ENCODE measurements at places on chromosomes 5 and 9.

GRCh38 chr5:96133341-96134079 lies 171.9 kb upstream of the ELL2 start:
- DNase-seq, result no peak

- DNase-seq, result no peak
These were observed 25.8 kb downstream of the DDX46 start for GRCh38 chr5:134784241-134784920.

- DNase-seq, result no peak
These were observed 518.9 kb downstream of the CTNND2 start for GRCh38 chr5:11385251-11385900.

- no peak for DNase-seq
These were observed 471 bp upstream of the GHR start for GRCh38 chr5:42422656-42423280.

DNA sequence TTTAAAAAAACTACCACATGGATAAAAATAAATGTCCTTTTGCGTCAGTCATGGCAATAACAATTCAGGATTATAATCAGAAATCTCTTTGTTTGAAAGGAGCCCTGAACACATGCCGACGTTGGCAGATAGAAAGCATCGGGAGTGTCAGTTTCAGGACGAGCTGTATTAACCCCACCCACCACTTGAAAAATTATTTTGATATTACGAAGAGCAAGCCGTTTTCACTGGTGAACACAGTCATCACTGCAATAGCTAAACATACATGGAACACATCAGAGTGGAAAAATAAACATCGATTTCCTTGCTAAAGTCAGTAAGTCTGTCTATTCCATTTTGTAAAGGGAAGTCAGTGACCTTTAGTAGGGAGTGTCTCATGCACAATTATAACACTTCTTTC lies 266.4 kb upstream of the FBXL7 start:
- no peak for DNase-seq

DNA sequence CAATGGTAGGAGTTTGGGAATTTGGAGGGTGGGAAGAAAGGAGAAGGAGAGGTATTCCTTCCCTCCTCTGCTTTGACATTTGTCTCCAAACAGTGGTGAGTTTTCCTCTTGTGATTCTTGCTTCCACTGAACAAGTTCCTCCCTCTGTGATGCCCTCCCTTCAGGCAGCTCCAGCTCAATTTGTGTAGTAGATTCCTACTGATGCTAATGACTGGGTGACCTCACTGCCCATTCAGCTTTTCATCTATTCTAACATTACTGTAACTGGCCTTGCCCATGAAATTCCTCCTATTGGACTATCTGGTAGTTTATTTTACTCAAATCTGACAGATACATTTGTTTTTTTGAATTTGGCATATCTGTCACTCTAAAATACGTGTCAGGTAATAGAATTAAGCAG lies 121.4 kb downstream of the NFIB start:
- DNase-seq, result no peak

DNA sequence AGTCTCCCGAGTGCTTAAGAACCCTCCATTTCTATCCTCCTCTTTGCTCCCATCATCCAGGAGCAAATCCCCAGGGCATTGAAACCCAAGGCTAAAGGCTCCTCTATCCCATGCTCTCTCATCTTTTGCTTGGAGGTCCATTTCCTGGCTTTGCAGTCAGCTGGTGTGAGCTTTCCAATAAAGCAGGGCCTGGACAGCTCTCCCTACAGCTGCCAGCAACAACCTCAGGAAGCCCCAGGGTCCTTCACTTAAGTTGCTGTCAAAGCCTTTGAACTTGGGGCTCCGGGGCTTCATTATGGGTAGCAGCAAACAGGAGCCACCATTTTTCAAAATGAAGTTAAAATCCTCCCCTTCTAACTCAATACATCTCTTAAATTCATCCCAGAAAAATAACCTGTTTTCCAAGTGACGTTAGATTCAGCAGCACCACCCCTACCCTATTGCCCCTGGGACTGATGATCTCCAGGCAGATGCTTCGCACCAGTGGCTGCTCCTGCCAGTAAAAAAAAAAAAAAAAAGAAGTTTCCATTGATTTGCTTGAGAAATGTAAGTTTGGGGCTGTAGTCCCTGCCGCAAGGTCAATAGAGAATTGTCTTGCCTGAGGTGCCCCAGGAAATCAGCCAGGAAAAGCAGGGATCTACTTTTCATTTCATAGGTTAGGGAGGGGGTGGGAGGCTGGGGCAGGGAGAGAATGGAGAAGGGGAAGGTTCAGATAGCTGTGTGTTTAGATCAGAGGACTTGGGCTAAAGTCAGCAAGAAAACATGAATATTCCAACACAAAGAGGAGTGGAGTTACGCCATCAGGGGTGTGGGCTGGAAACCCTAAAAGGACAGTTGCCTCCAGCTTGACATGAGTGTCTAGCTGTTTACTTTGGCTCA lies 83.8 kb upstream of the IL6ST start:
- DNase-seq, result peak; percentile 22

- DNase-seq, result peak; percentile 93
These were observed 211.5 kb downstream of the SEC61B start for GRCh38 chr9:99433555-99433954.

DNA sequence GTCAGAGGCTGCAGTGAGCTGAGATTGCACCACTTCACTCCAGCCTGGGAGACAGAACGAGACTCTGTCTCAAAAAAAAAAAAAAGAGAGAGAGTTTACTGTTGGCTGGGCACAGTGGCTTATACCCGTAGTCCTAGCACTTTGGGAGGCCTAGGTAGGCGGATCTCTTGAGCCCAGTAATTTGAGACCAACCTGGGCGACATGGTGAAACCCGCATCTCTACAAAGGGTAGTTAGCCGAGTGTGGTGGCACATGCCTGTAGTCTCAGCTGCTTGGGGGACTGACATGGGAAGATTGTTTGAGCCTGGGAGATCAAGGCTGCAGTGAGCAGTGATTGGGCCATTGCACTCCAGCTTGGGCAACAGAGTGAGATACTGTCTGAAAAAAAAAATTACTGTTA lies 12.6 kb downstream of the HABP4 start:
- DNase-seq, result no peak

GRCh38 chr5:87074072-87074471 lies 193.6 kb upstream of the RASA1 start:
- no peak for DNase-seq

DNA sequence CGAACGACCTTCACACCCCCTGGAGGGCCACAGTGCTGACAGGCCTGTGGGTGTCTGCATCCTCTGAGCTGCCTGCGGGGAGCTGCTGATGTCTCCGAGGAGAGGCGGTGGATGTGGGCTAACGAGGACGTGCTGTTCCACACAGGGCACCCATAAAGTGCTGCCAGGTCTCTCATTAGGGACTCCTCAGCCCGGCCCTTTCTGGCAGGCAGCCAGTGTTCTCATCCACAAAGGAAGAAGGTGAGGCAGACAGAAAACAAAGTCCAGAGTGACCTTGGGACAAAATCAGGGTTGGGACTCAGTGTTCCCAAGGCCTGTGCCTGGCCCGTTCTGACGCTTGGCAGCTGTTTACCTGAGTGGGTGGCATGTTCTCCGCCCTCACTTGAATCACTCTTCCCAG lies 29.3 kb downstream of the CARTPT start:
- no peak for DNase-seq

- DNase-seq, result no peak
These were observed 17.1 kb downstream of the STRBP start for GRCh38 chr9:123251324-123251723.

- DNase-seq, result peak; percentile 93
These were observed 261.4 kb upstream of the KLF4 start for GRCh38 chr9:107750741-107751566.

DNA sequence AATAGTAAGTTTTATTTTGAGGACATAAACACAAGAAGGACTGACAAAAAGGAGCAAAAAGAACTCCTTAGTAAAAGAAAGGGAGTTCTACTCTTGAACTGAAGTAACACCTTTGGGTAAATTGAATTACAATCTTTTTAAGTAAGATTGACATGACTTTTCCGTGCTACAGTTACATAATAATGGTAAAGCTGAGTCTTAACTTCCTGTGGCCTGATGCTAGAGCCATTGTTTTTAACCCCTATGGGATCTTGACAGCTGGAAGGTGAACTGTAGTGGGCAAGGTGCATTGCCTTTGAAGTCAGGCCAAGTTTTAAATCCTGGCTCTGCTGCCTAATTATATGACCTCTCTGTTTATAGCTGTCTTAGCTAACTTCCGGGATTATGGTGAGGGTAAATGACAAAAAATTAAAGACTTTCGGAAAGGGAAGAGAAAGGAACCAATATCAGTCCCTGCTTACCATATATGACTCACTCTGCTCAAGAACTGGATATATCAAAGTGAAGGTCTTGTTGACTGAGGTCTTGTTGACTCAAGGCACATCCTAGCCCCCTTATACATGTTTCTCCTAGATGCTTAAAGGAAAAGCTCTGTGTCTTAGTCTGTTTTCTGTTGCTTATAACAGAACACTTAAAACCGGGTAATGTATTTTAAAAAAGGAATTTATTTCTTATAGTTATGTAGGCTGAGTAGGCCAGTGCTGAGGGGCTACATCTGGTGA lies 6.8 kb downstream of the HSD17B4 start:
- no peak for DNase-seq

- DNase-seq, result no peak
These were observed 3.2 kb downstream of the SURF2 start for GRCh38 chr9:133359399-133360175.

- DNase-seq, result no peak
These were observed 190.1 kb upstream of the ZNF608 start for GRCh38 chr5:124936626-124936933.

- DNase-seq, result no peak
These were observed 107.1 kb downstream of the CTNND2 start for GRCh38 chr5:11797132-11797531.

DNA sequence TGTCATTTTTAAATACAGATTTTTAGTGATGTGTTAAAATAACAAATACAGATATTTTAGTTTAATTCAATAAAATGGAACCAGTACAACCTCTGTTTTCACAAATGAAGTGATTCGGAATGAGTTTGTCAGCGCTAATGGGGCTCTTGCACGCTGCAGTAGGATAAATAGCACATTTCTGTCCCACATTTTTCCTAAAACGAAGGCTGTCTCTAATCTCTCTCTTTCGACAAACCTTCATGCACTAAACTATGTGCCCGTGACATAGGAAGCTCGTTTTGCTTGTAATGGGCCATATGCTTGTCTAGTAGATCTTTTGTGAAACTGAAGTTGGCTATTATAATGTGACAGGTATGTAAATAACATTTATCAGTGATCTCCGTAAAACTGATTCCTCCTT lies 100.5 kb downstream of the INIP start:
- DNase-seq, result no peak

DNA sequence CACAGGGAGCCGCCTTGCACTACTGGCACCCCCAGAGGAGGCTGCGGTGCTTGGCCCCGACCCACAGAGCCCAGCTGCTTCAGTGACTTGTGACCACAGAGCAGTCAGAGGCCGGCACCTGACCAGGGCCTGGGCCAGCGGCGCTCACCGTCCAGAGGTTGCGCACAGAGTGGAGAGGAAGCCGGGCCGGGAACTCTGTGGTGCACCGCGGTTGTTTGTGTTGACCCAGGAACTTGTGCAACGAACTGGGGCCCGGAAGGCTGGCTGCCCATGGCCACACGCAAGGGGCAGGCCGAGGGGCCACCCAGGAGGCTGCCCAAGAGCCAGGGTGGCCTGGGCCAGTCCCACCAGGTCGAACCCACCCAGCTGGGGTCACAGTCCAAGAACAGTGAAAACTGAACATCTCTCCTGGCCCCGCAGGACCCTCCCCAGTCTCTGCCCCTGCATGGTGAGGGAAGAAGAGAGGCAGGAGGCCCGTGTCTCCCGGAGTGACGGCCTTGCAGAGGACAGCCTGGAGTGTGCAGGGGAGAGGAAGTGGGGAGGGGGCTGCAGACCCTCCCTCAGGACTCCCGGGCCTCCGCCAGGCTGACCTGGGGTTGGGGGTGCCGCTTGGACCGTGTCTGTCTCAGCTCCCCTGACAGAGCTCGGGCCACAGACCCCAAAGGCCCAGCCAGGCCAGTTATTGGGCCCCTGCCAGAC lies 42.8 kb upstream of the EGFL7 start:
- peak; percentile 82 for DNase-seq

GRCh38 chr5:135039271-135040033 lies 5.4 kb upstream of the PITX1 start:
- DNase-seq, result peak; percentile 27

DNA sequence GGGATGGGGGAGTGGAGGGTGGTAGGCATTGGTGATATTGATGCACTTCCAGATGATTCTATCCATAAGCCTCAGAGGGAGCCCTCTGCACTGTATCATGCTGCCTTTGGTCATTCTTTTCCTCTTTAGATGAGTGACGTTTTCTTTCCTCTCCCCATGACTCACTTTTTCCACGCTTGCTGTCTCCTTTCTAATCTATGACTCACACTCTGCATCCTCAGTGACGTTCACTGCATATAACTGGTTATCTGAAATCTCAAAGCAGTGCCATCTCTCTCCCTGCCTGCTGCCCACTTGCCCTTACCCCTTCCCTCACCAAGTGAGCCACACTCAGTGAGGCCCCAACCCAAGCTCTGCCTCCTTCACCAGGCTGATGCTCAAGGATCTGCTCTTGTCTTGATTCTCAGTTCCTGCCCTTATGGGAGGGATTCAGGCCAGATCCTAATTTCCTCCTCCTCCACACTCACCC lies 31.6 kb downstream of the PTGS1 start:
- peak; percentile 95 for DNase-seq

GRCh38 chr9:131833906-131834305 lies 94.0 kb upstream of the RAPGEF1 start:
- DNase-seq, result no peak

DNA sequence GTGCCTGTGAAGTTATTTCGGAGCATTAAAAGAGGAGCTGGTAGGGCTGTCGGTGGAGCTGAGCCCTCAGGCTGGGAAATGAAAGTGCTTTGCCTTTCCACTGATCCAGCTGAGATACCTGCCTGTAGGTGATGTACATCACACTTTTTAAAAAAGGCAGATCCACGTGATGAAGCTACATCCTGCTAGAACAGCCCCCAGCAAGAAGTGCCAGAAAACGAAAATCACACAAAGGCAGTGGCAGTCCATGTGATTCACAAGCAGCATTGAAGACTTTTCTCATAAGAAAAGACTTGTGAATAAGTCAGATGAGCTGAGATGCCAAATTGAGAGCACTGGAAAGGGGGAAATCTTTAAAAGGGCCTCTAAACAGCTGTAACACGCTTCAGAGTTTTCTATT lies 765.1 kb downstream of the PTPRD start:
- no peak for DNase-seq

- no peak for DNase-seq
These were observed 1380.1 kb upstream of the NUDT12 start for GRCh38 chr5:104942735-104943134.

DNA sequence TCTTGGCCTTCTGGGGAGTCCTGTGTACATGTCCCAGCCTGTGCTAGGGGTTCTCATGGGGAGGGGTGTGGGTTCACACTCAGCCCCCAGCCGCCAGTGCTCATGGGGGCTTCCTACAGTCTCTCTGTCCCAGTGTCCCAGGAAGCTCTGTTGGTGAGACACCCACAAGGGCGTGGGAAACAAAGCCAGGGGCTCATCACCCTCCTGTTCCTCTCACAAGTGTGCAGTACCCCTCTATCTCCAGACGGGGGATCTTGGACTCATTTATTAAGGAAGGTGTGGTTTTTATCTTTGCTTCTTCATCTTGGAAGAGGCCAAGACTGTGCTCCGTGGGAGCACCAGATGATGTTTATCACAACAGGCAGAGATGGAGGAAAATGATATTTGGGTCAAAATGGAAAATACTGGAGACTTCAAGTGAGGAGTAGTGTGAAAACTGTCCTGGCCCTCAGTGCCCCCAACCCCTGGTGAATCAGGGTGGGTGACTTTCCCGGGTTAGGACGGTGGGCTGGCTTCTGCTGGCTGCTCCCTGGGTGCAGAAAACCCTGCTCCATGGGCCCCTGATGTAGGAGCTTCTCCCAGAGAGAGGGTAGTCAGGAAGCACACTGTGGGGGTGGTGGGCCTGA lies 15.2 kb downstream of the TMEM171 start:
- DNase-seq, result peak; percentile 55

- no peak for DNase-seq
These were observed 188.2 kb downstream of the DMRT2 start for GRCh38 chr9:1238407-1238806.
